Gastrocnemius medialis (tissue), 4 donors: ENCODE measurements at places on chromosomes 1 and 21. TPM values are rescaled to one million over a fixed set of nuclear protein-coding genes. Genes with fewer than 3 reads are reported as not detected.

DNA sequence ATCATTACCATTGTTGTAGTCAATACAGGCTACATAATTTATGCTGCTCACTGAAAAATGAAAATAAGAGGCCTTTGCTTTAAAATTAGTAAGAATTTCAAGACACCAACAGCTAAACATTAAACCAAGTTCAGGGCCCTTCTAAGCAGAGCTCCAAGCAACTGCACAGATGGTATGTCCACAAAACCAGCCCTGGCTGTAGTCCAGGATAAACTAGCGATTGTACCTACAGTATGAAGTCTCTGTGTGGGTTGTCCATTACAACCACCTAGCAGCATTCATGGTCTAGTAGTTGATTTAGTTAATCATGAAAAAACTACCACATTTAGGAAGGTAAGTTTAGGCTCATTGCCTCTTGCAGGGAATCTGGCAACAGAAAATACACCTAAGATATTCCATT is 35.3 kb downstream of the CLCA4 start:
- DNase-seq: no peak

SLC9C2 gene
- total RNA-seq: not detected

KCNN3 gene
- total RNA-seq: 5.0 TPM

- no peak for DNase-seq
Measured at GRCh38 chr1:43995984-43996732, 4.8 kb downstream of the CCDC24 start.
